Thoracic aorta (tissue), 2 donors: ENCODE measurements at places on chromosomes 4 and X. TPM values are rescaled to one million over a fixed set of nuclear protein-coding genes. Genes with fewer than 3 reads are reported as not detected.

Gene NUDT10
- 3.8 TPM for total RNA-seq

Gene ARHGAP10
- total RNA-seq = 195 TPM

Gene REPS2
- 22.9 TPM for total RNA-seq

Gene P2RY10
- total RNA-seq = 0.54 TPM
